ENCODE measurements at places on chromosomes 12 and 14.

GRCh38 chr12:1083889-1084262 is 92.9 kb downstream of the ERC1 start:
- H3K27me3 ChIP-seq = no peaks in the 10 kb centered on the region
- H3K4me3 ChIP-seq = no peak overlapping the region
- ATAC-seq = no peak
- no peaks in the 10 kb centered on the region for H3K4me1 ChIP-seq

DNA sequence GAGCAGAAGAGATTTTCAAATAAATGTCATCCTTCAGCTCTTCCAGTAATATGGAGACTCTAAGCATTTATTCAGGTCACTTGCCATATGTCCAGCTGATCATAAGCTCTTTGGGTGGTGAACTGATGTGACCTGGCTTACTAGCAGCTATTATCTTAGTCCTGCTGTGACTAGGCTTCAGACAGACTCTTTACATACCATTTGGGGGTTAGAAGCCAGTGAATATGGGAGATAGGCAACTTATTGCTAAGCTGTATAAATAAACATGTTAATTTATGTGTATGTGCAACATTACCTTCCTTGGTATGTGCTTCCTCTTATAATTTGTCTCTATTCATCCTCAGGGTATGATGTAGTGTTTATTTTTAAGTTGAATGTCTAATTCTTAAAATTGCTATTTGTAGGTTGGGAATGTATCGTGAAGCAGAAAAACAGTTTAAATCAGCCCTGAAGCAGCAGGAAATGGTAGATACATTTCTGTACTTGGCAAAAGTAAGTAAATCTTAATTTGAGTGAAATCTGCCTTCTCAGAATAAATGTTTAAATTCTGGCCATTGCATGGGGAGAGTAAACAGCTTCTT is 32.4 kb downstream of the TTC8 start:
- peaks cover 59% of the 10 kb centered on the region for H3K36me3 ChIP-seq
- no peak overlapping the region for H3K27ac ChIP-seq
- ATAC-seq = no peak
- no peaks in the 10 kb centered on the region for H3K27me3 ChIP-seq
- H3K4me3 ChIP-seq = no peak overlapping the region

DNA sequence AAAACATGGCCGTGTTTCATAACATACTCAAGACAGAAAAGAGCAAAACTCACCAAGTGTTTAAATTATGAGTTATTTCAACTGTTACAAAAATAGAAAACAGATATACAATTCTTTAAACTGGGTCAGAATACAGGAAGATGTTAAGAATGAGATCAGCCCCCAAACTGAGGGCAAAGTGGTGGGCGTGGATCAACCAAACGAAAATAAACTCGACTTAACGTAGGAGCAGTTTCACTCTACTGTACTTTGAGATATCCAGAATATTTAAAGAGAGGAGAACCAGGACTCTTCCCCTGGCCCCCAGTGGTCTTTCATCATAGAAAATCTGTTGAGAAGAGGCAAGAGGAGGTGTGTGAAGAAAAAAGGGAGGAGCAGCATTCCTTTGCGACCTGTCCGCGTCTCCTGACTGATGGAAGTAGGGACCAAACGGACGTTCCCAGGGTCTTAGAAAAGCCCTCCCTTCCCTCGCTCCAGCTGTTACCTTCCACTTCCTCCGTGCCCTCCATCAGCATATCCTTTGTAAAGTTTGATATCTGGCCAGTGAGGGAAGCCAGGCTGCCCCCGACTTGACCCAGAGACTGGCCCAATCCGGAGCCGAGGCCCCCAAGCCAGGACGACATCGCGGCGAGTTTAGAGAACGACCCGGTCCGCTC is 668 bp downstream of the TRIP11 start:
- H3K27me3 ChIP-seq = no peaks in the 10 kb centered on the region
- H3K4me1 ChIP-seq = peaks cover 23% of the 10 kb centered on the region
- peak overlapping the region; percentile 73 for H3K4me3 ChIP-seq
- peak; percentile 49 for ATAC-seq
- no peaks in the 10 kb centered on the region for H3K36me3 ChIP-seq

- no peaks in the 10 kb centered on the region for H3K36me3 ChIP-seq
- H3K27ac ChIP-seq = no peak overlapping the region
- no peak overlapping the region for H3K4me3 ChIP-seq
- H3K4me1 ChIP-seq = no peaks in the 10 kb centered on the region
- no peaks in the 10 kb centered on the region for H3K27me3 ChIP-seq
- ATAC-seq = no peak
These were observed 264.0 kb upstream of the PRICKLE1 start for GRCh38 chr12:42853370-42854140.

GRCh38 chr12:6722863-6723262 is 983 bp upstream of the COPS7A start:
- peaks cover 9% of the 10 kb centered on the region for H3K4me1 ChIP-seq
- no peak for ATAC-seq
- H3K27me3 ChIP-seq = no peaks in the 10 kb centered on the region
- no peak overlapping the region for H3K27ac ChIP-seq

GRCh38 chr12:116964054-116965050 is 53.6 kb downstream of the FBXW8 start:
- peaks cover 50% of the 10 kb centered on the region for H3K36me3 ChIP-seq
- H3K4me3 ChIP-seq = no peak overlapping the region

- H3K27me3 ChIP-seq = no peaks in the 10 kb centered on the region
- peaks cover under 1% of the 10 kb centered on the region for H3K4me1 ChIP-seq
- no peak for ATAC-seq
- H3K27ac ChIP-seq = no peak overlapping the region
These were observed 141.9 kb downstream of the CHST11 start for GRCh38 chr12:104598342-104599271.

GRCh38 chr12:109892748-109893147 is 7.3 kb upstream of the TCHP start:
- H3K27me3 ChIP-seq = peaks cover 17% of the 10 kb centered on the region
- ATAC-seq = no peak
- H3K27ac ChIP-seq = no peak overlapping the region
- no peak overlapping the region for H3K4me3 ChIP-seq

DNA sequence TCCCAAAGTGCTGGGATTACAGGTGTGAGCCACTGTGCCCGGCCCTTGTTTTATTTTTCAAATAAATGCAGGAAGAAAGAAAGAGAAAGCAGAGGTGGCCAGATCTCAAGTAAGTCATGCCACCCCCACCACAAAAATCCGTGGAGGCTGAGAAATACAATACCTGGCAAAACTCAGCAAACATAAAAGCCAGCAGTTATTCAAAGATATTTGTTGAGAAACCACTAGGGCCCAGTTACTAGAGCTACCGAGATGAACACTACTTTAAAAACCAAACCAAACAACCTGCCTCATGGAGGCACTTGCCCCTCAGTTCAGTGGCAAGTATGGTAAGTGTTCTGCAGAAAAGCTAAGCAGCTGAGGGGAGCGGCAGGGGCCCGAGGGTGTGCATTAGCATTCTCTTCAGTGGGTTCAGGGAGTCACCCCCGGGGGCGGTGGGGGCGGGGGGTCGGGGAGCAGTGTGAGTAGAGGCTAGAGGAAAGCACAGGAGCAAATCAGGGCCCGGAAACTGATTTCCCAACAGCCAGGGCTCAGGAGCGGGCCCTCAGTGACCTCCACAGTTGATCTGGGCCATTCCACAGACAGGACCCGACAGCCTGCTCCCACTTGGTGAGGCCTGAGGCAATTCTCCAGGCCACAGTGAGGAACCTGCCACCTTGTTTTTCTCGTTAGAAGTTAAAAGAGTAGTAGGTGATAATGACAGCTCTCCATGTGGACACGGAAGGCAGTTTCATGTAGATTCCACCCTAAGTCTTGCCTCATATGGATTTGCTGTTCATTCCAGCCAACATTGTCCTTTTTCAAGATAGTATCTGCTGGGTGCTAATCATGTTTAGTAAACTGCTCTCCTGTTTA is 8.6 kb downstream of the EVL start:
- H3K36me3 ChIP-seq = no peaks in the 10 kb centered on the region
- peaks cover 3% of the 10 kb centered on the region for H3K4me1 ChIP-seq
- no peaks in the 10 kb centered on the region for H3K27me3 ChIP-seq

DNA sequence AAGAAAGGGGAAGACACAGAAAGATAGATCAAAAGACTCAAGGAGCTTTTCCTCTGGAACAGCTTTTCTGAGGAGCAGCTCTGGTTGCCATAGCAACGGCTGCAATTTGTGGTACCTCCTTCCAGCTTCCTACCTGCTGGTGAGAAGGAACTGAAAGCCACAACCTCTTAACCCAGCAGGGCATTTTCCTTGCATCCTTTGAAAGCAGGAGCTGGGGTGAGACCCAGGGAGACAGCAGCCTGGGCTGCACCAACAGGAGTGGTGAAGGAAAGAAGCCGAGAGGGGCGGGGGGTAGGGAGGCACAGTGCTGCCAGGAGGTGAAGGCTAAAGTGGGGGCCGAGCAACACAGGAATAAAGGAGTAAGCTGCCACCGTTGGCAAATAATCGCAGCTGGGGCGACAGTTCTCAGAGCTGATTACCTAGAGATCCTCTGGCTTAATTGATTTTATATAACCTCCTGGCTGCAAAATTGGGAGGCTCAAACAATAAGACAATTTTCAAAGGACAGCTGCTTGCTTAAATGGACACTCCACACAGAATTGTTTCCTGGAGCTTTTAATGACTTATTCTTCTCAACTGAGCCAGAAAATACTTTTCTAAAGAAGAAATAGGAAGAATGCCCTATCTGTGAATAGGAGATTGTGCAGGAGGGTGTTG is 129.4 kb downstream of the RPAP3 start:
- H3K27me3 ChIP-seq = peaks cover 5% of the 10 kb centered on the region
- no peak overlapping the region for H3K4me3 ChIP-seq
- H3K27ac ChIP-seq = no peak overlapping the region
- no peaks in the 10 kb centered on the region for H3K4me1 ChIP-seq
- no peak for ATAC-seq
- H3K36me3 ChIP-seq = no peaks in the 10 kb centered on the region

DNA sequence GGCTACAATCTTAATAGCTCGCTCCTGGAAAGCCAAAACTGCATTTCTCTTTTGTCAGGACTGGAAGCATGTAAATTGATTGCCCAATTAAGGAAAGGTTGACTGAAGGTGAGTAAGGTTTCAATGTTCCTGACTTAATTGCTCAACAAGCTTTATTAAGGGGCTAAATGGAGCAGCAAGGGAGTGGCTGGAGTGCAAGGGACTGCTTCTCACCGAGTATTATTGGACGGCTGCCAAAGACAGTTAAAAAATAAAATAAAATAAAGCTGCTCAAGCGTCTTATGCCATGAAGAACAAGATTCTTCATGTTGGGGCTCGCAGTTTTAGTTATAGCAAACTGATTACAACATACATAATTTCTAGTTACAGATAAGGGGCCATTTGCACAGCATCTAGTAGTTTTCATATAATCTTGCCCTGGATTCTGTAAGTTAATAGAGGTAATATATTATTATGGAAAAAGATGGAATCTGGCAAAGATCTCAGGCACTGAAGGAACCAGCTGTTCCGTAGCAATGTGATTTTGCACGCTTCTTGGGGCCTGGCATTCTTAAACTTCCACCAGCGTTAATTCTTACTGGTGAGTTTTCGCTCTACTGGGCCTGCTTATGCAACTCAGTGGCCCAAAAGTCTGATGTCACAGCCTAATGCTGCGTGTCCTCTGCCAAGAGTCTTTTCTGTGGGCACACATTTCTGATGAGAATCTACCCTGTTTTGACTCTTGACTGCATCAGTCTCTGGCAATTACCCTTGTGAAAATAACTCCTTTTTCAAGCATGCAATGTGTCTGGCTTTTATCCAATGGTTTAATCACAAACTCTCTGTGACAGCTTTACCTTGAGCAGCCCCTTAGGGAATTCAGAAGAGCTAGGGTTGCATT is 108.5 kb downstream of the SLC38A1 start:
- peak overlapping the region; percentile 92 for H3K27ac ChIP-seq
- H3K27me3 ChIP-seq = no peaks in the 10 kb centered on the region
- H3K36me3 ChIP-seq = no peaks in the 10 kb centered on the region
- H3K4me1 ChIP-seq = peaks cover 27% of the 10 kb centered on the region
- ATAC-seq = peak; percentile 85

- no peaks in the 10 kb centered on the region for H3K36me3 ChIP-seq
- H3K27ac ChIP-seq = no peak overlapping the region
- H3K4me3 ChIP-seq = no peak overlapping the region
- H3K27me3 ChIP-seq = no peaks in the 10 kb centered on the region
These were observed 9.9 kb upstream of the DIABLO start for GRCh38 chr12:122235741-122236140.

DNA sequence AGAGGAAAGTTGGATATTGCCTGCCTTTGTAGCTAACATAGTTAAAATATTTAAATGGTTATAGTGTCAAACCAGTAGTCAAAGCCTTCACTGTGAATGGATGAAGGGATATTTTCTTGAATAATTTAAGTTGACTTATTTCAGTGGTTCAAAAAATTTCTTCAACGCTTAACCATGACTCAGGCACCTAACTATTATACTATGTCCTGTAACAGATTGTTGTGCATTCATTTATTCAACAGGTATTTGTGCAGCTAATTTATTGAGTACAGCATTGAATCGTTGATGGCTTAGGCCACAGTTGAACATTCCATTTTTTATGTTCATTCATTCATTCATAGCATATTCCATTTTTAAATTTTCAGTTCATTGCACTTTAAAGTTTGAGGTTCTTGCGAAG is 9.2 kb downstream of the HIF1A start:
- no peaks in the 10 kb centered on the region for H3K36me3 ChIP-seq
- ATAC-seq = no peak
- no peaks in the 10 kb centered on the region for H3K27me3 ChIP-seq
- H3K4me1 ChIP-seq = peaks cover 72% of the 10 kb centered on the region
- H3K27ac ChIP-seq = no peak overlapping the region
- H3K4me3 ChIP-seq = no peak overlapping the region

DNA sequence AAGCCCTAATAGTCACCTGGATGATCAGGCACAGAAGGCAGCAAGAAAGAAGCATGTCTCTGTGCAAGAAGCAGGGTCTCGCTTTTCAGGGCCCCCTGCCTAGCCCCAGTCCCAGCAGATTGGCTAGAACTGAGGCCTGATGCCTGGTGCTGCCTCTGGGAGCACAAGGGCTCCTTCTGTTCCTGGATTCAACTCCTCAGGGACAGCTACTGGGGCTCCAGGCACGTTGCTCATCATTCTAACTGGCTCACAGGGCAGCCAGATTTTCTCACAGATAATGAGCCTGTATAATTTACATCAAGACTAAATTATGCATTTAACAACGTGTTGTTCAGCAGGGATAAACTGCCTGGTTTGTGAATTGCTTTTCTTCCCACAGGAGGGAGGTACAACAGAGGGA is 106.5 kb upstream of the PLXNC1 start:
- H3K4me1 ChIP-seq = no peaks in the 10 kb centered on the region
- ATAC-seq = no peak
- no peak overlapping the region for H3K27ac ChIP-seq
- no peaks in the 10 kb centered on the region for H3K36me3 ChIP-seq
- H3K4me3 ChIP-seq = no peak overlapping the region

- H3K4me1 ChIP-seq = peaks cover 11% of the 10 kb centered on the region
- no peaks in the 10 kb centered on the region for H3K36me3 ChIP-seq
- no peak overlapping the region for H3K4me3 ChIP-seq
- H3K27ac ChIP-seq = no peak overlapping the region
- peak; percentile 26 for ATAC-seq
These were observed 39.5 kb downstream of the BEGAIN start for GRCh38 chr14:100547633-100548294.

DNA sequence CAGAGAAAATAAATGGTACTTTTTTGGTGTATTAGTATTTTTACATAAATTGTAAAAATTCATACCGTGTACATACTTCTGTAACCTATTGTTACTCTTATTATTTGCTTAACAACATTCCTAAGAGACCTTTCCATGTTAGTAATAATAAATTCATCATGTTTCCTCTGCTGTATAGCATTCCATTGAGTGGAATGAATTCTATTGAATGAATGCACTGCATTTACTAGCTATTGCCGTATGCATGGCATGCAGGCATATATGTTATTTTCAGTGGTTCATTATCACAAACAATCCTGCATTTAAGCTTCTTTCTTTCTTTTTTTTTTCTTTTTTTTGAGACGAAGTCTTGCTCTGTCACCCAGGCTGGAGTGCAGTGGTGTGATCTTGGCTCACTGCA is 137.6 kb upstream of the TBX3 start:
- H3K4me1 ChIP-seq = no peaks in the 10 kb centered on the region
- no peaks in the 10 kb centered on the region for H3K36me3 ChIP-seq
- no peak for ATAC-seq
- H3K27me3 ChIP-seq = no peaks in the 10 kb centered on the region
- no peak overlapping the region for H3K4me3 ChIP-seq
